ENCODE measurements at places on chromosomes 5 and 9. TPM values are rescaled to one million over a fixed set of nuclear protein-coding genes. Genes with fewer than 3 reads are reported as not detected.
A peak's percentile ranks its signal among the peaks of the same experiment; 100 is the strongest.

DNA sequence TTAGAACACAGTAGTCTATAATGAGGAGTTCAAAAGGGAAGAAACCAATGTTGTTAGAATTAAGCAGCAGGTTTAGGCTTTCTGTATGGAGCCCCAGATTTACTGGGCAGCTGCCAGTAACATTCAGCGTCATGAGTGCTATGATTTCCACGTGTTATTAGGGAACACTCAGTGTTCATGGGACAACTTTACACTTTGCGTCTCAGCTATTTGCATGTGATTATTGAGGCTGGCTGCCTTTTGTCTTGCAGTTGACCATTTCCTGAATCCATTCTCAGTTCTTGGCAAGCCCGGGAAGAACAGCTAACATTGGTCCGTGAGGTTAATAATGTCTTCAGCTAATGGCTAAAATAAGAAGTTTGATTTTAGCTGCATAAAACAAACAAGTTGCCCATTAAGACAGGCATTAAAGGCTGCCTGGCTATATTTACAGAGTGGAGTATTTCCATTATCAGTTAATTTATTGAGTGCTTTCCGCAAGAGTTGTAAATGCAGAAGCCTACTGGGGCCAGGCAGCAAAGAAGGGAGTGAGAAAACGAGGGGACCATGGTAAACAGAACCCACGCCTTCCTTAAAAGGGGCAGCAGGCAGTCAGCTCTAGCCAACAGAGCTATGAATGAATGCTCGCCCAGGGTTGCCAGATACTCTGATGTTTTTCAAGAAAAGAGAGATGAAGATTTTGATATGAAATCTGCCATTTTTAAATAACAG is 120.9 kb downstream of the PIP5K1B start:
- H3K4me1 ChIP-seq = no peaks in the 10 kb centered on the region
- H3K4me3 ChIP-seq = no peak overlapping the region
- H3K27me3 ChIP-seq = peaks cover 3% of the 10 kb centered on the region
- no peak overlapping the region for H3K27ac ChIP-seq

GRCh38 chr9:19306568-19306967 is 73.5 kb downstream of the RPS6 start:
- H3K27me3 ChIP-seq = no peaks in the 10 kb centered on the region
- no peak overlapping the region for H3K4me3 ChIP-seq
- no peaks in the 10 kb centered on the region for H3K36me3 ChIP-seq

GRCh38 chr9:107059220-107059619 is 196.3 kb downstream of the ZNF462 start:
- H3K4me3 ChIP-seq = no peak overlapping the region
- no peaks in the 10 kb centered on the region for H3K27me3 ChIP-seq
- H3K4me1 ChIP-seq = no peaks in the 10 kb centered on the region

DNA sequence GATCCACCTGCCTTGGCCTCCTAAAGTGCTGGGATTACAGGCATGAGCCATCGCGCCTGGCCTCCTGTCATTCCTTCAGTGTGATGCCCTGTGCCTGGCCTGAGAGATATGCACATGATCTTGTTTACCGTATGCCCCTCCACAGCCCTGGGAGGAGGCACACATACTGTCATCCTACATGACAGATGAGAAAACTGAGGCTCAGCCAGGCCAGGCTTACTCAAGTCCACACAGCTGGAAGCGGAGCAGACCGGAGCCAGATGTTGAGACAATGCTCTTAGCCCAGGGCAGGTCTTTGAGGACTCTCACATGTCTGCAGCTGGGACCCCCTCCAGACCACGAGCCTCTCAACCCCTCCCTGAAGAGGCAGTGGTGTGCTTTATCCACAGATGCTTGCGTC is 38.7 kb upstream of the SH3PXD2B start:
- H3K36me3 ChIP-seq = no peaks in the 10 kb centered on the region
- no peak overlapping the region for H3K4me3 ChIP-seq
- peaks cover 10% of the 10 kb centered on the region for H3K27me3 ChIP-seq
- peaks cover 10% of the 10 kb centered on the region for H3K4me1 ChIP-seq

DNA sequence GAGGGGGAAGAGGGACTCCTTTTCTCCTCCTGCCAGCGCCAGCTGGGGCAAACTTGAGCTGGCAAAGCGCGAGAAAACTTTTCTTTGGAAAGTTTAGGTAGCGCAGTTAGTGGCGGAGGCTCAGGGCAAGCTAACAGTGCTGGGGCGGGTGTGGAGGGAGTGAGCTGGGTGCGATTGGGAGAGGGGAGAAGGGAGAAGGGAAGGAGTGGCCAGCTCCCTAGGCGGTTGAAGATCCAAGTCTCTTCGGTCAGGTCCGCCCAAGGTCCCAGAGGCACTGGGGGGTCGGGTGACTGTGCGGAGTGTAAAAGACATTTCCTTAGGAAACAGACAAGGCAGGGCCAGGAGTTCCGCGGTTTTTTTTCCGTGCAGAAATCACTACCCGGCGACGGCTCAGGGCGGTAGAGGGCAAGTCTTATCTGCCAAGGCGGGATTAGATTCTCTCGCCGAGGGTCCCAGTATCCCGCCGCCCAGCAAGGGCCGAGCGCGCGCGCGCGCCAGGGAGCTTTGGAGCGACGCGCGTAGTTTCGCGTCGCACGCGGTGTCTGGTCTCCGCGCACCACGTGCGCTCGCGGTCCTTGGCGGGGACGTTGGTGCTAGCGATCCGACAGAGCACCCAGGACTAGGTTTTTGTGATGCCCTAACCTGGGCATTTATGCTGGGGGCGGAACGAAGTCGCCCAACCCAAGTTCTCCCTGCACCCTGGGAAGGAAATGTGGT is 33.6 kb upstream of the NFIB start:
- peak overlapping the region; percentile 35 for H3K4me3 ChIP-seq
- H3K27ac ChIP-seq = peak overlapping the region; percentile 21
- H3K27me3 ChIP-seq = peaks cover 93% of the 10 kb centered on the region
- no peaks in the 10 kb centered on the region for H3K36me3 ChIP-seq

- no peaks in the 10 kb centered on the region for H3K27me3 ChIP-seq
- no peaks in the 10 kb centered on the region for H3K4me1 ChIP-seq
- no peak for DNase-seq
- no peaks in the 10 kb centered on the region for H3K36me3 ChIP-seq
- H3K27ac ChIP-seq = no peak overlapping the region
Observed at GRCh38 chr5:180389252-180390101, 36.3 kb upstream of the GFPT2 start.

DNA sequence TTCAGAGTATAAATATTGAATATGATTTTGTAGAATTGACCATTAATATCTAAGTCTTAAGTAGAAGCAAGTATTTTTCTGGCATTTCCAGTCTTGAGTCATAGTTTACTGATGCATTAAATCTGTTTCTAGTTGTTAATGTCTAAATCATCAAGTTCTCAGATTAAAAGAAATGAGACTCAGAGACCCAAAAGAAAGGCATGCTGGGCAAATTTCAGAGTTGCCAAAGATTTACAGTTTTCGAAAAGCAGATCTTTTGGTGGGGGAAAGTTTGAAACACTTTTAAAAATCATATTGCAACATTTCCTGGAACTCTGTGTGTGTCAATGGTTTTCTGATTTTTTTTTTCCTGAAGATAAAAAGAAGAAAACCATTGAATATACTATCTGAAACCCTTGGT is 60.9 kb downstream of the ANKRD55 start:
- H3K27me3 ChIP-seq = no peaks in the 10 kb centered on the region
- H3K4me1 ChIP-seq = peaks cover 37% of the 10 kb centered on the region
- H3K36me3 ChIP-seq = no peaks in the 10 kb centered on the region
- H3K4me3 ChIP-seq = no peak overlapping the region
- DNase-seq = peak; percentile 63
- H3K27ac ChIP-seq = no peak overlapping the region

DNA sequence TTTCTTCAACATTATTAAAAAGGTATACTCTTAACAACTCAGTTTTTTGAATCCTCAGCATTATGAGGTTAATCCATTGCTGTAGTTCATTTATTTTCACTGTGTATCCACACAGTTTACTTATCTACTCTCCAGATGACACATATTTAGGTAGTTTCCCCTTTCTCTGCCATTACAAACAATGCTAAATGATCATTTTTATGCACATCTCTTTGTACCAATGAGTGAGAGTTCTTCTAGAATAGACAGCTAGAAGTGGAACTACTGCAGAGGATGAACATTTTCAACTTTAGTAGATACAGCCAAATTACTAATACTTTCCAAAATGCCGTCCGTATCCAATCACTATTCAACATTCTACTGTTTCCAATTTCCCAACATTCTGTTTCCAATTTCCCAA is 11.5 kb downstream of the AFF4 start:
- H3K27me3 ChIP-seq = no peaks in the 10 kb centered on the region
- no peak for DNase-seq
- peaks cover 12% of the 10 kb centered on the region for H3K4me1 ChIP-seq
- no peak overlapping the region for H3K4me3 ChIP-seq

- no peak overlapping the region for H3K4me3 ChIP-seq
- no peak overlapping the region for H3K27ac ChIP-seq
- no peaks in the 10 kb centered on the region for H3K4me1 ChIP-seq
- peak; percentile 1 for DNase-seq
- peaks cover 2% of the 10 kb centered on the region for H3K27me3 ChIP-seq
Observed at GRCh38 chr9:14846871-14847311, 63.3 kb downstream of the FREM1 start.

DNA sequence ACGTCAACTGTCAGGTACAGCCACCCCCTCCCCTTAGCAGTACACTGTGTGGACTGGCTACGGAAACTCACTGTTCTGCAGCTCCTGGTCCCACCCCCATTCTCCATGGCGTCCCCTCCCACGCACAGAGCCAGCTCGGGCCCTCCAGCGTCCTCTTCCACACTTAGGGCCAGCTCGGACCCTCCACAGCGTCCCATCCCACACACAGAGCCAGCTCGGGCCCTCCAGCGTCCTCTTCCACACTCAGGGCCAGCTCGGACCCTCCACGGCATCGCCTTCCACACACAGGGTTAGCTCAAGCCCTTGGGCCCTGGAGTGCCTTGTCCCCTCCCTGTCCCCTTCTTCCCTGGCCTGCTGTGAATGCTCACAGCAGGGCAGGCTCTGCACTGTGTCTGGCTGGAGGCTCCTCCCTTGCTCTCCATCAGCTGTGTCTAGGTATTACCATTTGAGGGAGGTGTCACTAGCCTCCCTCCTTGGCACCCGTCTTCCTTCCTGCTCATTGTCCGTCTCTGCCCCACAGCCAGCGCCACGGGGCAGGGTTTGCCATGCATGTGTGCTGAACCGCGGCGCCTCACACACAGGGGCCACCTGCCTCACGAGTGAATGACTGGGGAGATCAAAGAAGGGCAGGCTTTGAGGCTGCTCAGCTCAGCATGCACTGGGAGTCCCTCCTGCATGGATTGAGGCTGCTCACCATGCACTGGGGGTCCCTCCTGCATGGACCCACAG is 78.5 kb upstream of the CACNA1B start:
- peaks cover 16% of the 10 kb centered on the region for H3K36me3 ChIP-seq
- H3K27ac ChIP-seq = no peak overlapping the region
- no peak overlapping the region for H3K4me3 ChIP-seq
- no peak for DNase-seq

- H3K36me3 ChIP-seq = no peaks in the 10 kb centered on the region
- no peak for DNase-seq
- H3K4me3 ChIP-seq = no peak overlapping the region
- H3K27me3 ChIP-seq = no peaks in the 10 kb centered on the region
- H3K27ac ChIP-seq = no peak overlapping the region
Observed at GRCh38 chr5:143064676-143065075, 294.5 kb downstream of the ARHGAP26 start.

DNA sequence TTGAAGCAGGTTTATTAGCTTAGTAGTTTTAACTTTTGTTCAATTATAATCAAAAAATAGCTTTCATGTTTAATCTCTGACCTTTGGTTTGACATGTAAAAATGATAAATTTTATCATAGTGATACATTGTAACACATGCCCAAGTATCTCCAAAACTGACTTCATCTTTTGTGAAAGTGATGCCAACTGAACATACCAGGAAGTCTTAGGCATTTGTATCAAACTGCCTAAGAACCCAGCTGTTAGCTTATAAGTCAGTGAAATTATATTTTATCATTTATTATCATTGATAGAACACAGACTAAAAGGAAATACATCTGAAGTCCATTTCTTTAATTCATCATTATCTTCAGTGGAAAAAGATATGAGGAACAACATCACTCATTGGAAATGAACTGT is 39.1 kb downstream of the NIPBL start:
- no peaks in the 10 kb centered on the region for H3K36me3 ChIP-seq
- no peak overlapping the region for H3K4me3 ChIP-seq
- H3K27ac ChIP-seq = no peak overlapping the region
- no peaks in the 10 kb centered on the region for H3K27me3 ChIP-seq
- peak; percentile 30 for DNase-seq
- H3K4me1 ChIP-seq = no peaks in the 10 kb centered on the region

DNA sequence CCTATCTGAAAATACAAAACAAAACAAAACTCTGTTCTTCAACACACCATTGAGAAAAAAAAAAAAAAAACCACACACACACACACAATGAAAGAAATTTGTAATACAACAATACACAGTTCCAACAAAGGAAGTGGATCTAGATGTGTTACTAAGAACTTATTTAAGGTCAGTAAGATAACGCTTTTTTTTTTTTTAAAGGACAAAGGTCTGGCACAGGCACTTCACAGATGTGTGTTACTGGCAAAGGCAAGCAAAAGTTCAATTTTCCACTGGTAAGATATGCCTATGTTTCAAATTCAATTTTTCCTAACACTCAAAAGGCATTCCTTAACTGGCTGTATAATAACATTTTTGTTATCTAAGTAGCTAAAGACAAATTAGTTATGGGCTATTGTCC is 3.6 kb downstream of the RFK start:
- H3K36me3 ChIP-seq = no peaks in the 10 kb centered on the region
- H3K4me3 ChIP-seq = no peak overlapping the region
- no peak for DNase-seq

DNA sequence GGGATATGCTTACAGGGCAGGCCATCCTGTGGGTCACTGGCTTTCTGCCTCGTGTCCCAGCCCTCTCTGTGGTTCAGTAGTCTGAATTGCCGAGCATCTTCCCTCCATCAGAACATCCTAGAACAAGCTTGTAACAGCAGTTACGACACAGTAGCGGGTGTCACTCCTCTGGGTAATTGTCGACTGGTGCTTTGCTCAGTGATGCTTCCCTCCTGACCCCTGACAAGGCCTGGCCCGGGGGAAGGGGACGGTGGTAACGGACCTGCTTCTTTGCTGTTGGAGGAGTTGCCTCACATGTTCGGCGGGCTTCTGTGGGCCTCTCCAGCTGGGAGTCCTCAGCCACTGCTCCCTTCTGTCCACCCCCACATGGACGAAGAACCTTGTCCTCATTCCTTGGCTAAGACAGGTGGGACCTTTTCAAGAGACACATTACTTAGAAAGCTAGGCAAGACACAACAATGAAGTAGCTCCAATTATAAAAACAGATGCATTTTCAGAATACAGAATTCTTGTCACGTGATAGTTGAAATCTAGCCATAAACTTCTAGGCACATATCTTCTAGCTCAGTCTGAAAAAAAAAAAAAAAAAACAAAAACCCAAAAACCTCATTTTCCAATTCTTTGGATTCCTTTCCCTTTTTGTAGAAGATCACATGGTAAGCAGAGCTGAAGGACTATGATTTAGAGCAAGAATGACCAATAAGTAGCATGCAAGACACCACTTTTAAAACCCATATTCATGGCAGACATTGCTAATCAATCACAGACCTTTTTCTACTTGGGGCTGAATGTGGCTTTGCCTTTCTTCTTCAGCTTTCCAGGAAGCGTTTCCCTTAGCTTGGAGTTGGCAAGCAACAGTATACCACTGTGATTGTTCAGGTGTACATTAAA is 25.0 kb downstream of the HMCN2 start:
- peak; percentile 48 for DNase-seq
- peaks cover 30% of the 10 kb centered on the region for H3K27me3 ChIP-seq
- H3K4me1 ChIP-seq = no peaks in the 10 kb centered on the region
- H3K4me3 ChIP-seq = no peak overlapping the region
- no peak overlapping the region for H3K27ac ChIP-seq

The PRR16 gene
- total RNA-seq = 9.1 TPM

The SLC34A3 gene
- total RNA-seq = 0.09 TPM

The CNOT8 gene
- total RNA-seq = 40.1 TPM

The NR4A3 gene
- total RNA-seq = 3.6 TPM
